ENCODE measurements at places on chromosomes 11 and 22.
A peak's percentile ranks its signal among the peaks of the same experiment; 100 is the strongest.

GRCh38 chr11:124717786-124718651 is 21.7 kb upstream of the NRGN start:
- DNase-seq = peak; percentile 54

DNA sequence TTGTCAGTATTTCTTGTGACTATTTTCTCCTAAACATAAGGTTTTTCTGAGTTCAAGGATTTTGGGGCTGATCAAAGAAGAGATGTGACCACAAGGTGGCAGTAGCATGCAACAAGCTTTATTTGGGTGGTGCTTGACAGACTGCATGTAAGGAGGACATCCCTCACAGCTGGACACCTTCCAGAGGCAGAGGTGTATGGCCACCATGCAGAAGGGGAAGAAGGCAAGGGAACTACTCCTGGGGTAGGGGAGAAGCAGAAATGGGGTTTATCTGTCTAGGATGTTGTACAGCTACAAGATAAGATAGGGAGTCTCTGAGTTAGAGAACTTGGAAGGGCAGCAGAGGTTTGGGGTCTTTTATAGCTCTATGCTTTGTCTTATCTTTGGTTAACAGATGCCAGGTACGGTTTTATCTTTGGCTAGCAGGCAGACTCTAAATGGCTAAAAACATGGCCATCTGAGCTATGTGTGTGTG is 5.1 kb upstream of the BIRC2 start:
- peak; percentile 81 for DNase-seq

DNA sequence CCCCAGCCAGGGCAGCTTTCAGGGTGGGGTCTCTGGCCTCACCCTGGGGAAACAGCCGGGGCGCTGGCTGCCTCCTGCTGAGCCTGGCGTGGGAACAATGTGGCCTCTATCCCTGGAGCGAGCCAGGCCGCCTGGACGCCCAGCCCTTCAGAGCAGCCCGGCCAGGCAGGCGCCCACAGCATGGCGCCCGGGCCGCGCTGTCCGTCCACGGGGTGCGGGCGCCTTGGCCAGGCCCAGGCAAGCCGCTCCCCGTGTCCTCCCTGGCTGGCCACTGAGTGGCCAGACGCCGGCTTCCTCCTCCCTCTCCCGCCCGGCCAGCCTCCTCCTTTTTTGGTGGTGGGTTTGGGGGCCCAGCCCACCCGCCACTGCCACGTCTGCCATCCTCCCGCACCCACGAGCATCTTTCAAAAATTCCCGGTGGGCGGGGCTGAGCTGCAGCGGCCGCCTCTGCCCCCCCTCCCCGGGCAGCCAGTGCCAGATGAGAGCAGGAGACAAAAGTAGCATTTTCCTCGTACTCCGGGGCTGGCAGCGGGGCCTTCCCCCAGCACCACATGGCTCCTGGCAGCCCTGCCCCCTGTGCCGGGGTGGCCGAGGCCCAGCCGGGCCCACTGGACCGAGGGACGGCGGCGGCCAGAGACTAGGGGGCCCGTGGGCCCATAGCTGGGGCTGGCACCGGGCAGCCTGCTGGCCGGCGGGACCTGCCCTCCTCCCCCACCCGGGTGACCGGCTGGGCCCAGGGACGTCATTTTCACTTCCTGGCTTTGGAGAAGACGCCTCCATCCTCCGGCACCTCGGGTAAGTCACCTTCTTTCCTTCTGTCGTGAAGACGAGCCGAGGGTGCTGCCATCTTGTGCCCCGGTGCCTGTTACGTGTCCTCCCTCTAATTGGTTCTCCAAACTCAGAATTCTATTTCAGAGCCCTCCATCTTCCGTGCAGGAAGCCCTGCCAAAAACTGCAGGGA is 70.2 kb upstream of the PPARA start:
- DNase-seq = peak; percentile 89

DNA sequence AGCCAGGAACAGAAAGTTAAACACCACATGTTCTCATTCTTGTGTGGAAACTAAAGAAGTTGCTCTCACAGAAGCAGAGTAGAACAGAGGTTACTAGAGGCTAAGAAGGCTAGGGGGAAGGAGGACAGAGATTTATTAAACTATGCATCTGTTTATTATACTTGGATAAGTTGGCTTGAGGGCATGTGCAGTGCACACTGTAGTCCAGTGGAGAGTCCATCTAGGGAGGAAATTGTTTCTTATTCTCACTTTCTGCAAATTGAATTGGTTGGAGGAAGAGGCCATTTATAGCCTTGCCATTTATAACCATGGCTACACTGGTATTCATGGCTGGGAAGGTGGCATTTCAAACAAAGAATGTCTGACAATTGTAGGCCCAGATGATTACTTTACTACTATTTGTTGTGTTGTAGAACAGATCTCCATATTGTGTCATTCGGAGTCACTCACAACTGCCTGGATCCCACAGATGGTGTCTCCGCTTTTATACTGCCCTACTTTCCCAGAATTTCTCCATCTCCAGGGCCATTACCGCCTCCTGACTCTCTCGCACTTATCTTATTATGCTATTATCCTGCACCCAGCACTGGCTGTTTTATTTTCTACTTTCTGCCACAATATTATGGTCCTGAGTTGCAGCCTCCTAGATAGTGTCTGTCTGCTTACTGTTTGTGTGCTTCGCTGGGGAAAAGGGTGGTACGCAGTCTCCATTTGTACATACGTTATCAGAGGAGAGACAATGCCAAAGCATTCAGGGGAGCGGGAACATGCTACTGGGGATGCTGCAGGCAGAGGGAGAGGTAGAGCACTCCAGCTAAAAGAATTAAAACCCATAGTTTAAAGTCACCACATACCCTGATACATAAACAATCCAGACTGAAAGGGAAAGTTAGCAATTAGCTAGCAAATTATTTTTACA is 169.3 kb upstream of the BLID start:
- no peak for DNase-seq

- no peak for DNase-seq
Observed at GRCh38 chr11:128613300-128613995, 26.1 kb upstream of the ETS1 start.

- peak; percentile 19 for DNase-seq
Observed at GRCh38 chr11:102347462-102348370, 702 bp downstream of the BIRC2 start.

- no peak for DNase-seq
Observed at GRCh38 chr22:46937185-46937584, 174.7 kb downstream of the TBC1D22A start.

All from GM03348 (cell line).